ENCODE measurements at places on chromosomes 3 and 15.

DNA sequence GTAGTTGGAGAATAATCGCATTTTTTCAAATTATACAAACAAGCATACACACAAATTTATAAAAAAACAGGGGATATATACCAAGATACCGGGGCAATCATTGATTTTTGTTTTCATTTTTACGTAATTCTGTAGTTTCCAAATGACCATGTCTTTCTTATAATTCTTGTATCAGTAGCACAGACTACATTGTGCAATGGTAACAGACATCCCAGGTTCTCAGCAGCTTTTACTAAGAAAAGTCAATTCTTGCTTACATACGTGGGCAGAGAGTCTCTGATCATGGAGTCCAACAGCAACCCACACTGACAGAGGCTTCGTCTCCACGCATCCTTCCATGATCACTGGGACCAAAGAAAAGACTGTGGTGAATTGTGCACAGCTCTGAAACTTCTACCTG is 441.3 kb downstream of the TBL1XR1 start:
- DNase-seq = no peak

DNA sequence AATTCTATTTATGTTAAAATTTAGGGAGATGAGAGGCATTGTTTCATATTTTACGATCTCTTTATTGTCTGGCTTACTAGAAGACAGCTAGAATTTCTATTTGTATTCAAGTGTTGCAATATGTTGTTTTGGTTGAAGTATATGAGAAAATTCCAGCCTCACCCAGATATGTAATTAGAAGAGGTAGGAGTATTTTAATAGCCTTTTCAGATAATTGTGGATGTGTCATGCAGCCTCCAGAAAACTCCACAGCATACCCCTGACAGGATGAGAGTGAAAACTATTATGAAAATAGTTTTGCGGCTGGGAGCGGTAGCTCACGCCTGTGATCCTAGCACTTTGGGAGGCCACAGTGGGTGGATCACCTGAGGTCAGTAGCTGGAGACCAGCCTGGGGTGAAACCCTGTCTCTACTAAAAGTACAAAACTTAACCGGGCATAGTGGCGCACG is 21.5 kb upstream of the USP3 start:
- DNase-seq = no peak

GRCh38 chr15:66993874-66994696 is 71.3 kb upstream of the SMAD3 start:
- no peak for DNase-seq

DNA sequence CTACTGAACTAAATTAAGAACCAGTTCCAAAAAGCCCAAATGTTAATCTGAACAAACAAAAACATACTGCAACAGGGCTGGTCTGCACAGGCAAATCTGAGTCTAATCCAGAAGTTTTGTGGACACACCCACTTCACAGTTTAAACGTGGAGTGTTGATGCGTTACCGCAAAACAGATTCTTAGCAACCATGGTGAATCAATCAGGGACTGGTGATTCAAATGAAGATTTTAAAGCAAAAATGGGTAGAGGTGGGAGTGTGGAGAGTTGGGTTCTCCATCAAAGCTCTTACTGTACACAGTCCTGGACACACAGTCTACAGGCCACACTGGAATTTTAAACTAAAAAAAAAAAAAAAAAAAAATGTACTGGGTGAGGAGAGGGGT is 5.2 kb downstream of the ANXA2 start:
- DNase-seq = no peak

DNA sequence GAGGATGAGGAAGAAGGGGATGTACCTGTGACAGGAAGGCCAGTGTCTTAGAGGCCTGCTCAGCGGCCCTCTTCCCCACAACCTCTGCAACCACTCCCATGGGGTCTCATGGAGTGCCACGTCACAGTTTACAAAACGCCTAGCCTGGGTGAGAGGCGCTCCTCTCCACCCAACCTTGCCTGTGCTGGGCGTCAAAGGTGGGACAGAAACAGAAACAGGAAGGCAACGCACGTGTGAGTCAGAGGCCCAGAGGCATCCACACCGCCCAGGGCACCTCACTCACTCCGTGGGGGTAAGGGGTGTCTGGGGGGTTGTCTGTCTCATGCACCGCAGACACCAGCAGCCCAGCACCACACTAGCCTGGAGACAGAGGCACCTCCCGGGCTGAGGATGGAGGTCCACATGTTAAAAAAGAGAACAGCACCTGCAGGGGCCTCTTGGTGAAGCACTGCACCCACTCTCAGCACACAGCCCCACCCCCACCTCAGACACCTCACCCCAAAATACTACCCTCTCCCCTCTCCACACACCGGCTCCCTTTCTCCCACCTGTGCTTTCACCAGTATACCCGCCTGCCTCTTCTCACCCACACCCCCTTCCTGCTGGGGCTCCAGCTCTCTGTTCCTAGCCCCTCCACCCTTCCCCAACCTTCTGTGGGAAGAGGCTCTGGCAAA is 4.7 kb upstream of the CALML4 start:
- peak; percentile 32 for DNase-seq

DNA sequence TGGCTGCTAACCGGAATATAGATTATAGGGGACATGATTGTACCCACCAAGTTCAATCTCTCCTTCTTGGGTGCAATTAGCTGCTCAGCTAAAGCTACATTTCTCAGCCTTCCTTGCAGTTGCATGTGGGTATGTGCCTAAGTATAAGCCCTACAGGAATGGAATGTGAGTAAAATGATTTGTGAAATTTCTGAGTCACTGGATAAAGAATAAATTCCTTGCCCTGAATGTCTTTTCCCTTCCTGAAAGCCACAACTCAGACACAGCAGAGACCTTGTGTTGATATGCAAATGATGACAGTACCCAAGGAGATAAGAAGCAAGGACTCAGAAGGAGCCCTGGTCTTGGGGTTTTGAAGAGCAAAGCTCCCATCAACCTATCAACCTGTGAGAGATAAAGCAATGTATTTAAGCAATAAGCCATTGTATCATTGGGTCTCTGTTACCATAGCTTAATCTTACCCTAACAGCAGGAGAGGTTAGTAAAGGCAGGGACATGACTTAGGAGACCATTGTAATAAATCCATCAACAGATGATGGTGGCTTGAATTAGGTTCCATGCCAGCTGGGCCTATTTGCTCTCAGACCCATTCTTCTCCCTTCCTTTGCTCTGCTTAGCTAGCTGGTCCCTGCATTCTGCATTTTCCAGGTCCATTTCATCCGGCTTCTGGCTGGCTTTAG is 25.6 kb upstream of the ZNF280D start:
- DNase-seq = no peak

- DNase-seq = no peak
Observed at GRCh38 chr15:76930831-76931396, 635 bp upstream of the RCN2 start.

DNA sequence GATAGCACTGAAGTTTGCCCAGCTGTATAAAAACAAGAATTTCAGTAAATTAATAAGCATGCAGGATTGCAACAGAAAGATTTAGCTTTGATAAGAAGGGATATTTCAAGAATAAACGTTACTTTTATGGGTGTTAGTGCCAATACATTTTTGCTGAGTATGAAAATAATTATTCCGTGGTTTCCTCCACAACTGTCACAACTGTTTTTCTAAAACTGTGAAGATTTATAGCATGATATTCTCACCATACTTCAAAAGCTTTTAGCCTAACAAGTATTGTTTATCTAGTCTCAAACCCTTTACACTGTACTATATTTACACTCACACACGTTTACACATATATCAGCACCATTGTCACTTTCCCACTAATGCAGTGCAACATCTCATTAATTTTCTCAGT is 200.5 kb downstream of the TPRG1 start:
- no peak for DNase-seq

GRCh38 chr3:45785605-45786150 is 10.7 kb downstream of the SLC6A20 start:
- no peak for DNase-seq

GRCh38 chr3:46504789-46505188 is 7.0 kb downstream of the RTP3 start:
- DNase-seq = peak; percentile 20

GRCh38 chr15:53851110-53851848 is 91.8 kb upstream of the WDR72 start:
- DNase-seq = no peak

DNA sequence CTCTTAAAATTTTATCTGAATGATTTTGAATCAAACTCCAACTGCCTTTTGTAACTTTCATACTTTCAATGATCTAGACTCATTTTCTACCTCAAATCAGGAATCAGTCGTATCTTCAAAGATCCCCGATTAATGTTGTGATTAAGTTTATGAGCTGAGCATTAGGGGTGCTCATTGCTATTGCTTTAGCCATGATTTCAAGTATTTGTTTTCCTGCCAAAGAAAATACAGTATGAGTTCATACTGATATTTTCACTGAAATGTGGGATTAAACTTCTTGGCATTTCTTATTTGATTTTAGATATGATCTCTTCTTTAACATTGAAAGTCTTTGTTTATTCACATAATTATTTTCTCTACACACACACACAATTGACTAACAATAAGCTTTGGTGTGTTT is 785.6 kb downstream of the NTRK3 start:
- DNase-seq = no peak

- DNase-seq = no peak
Observed at GRCh38 chr3:99877031-99877579, 59.4 kb downstream of the CMSS1 start.

DNA sequence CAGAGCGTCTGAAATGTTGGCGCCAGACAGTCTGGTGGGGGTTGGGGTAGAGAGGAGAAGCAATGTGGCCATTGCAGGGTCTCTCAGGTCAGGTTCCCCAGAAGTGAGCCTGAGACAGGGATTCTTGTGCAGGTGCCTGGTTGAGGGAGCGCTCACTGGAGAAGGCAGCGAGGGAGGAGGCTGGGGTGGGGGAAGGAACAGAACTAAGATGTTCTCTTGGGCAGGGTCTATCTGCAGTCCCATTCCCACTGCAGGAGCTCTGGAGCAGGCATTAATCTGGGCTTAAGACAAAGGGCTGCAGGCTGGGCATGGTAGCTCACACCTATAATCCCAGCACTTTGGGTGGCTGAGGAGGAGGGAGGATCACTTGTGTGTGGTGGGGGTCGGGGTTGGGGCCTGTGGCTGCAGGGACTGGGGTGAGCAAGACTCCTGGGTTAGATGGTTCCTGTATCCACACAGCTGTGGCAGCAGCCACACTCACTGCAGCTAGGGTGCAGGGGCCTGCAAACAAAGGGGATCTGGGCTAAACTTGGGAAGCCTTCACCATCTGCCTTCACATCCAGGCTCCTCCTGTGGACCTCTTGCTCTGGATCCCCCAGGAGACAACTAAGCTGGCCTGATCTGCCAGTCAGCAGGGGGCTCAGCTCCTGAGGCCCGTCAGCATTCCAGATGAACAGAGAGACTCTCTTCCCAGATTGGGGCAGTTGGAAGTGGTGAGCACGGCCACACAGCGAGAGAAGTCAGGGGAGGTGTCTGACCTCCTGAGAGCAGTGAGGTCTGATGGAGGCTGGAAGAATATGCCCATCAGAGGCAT is 172.5 kb downstream of the ABHD5 start:
- DNase-seq = no peak

DNA sequence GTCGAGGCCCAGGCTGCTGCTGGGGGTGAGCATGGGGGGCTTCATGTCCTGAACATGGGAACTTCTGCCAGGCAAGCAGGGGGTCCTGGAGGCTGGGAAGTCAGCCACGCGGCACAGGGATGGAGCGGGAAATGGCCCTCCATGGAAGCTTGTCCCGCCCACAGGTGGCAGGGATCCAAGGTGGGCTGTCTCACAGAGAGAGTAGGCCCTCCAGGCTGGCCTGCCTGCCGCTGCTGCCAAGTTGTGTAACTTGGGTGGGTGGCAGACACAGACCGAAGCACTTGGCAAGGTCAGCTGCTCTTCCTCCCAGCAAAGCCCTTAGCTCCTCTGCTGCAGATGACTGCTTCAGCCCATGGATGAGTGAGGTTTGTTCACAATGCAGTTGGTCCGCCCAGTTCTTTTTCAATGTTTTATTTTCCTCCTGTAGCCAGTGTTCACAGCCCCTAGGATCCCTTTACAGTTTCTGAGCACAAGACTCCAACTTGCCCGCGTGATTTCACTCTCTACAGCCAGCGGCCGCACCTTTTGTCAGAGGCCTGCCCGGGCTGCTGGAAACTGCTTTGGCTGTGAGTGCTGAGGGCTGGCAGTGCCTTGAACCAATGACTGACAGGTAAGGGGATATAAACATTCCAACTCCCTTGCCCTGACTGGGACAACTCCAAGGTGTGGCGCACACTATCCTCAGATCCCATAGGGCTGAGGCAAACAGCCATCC is 26.7 kb downstream of the HCN4 start:
- DNase-seq = no peak

GRCh38 chr3:142888099-142888480 is 793 bp downstream of the PCOLCE2 start:
- DNase-seq = no peak

DNA sequence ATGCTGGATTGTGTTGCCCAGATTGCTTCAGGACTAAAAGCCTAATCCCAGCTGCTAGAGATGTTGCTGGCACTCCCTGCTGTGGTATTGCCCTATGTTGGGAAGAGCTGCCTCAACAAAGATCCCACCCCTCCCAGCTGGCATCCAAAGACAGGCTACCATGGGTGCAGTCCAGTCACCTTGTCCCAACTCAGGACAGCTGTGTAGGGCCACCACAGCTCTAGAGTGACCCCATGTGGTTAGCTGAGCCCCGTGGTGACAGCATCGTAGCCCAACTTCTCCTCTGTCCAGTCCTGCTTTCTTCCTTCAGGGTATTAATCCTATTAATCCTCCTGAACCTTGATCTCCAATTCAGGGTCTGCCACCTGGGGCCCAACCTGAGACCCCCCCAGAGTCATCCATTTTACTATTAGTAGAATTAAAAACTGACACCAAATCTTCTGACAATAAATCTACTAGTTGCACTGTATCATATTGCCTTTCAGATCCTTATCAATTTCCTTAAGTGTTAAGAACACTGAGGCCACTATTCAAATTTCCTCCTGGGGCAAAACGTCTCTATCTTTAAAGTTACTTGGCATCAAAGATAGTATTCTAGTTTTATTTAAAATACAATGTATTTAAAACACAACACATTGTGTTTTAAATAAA is 83.5 kb downstream of the AQP9 start:
- DNase-seq = no peak

GRCh38 chr3:187958432-187959003 is 195.4 kb upstream of the LPP start:
- DNase-seq = no peak

- no peak for DNase-seq
Observed at GRCh38 chr3:184388936-184389230, 9.0 kb downstream of the CHRD start.

DNA sequence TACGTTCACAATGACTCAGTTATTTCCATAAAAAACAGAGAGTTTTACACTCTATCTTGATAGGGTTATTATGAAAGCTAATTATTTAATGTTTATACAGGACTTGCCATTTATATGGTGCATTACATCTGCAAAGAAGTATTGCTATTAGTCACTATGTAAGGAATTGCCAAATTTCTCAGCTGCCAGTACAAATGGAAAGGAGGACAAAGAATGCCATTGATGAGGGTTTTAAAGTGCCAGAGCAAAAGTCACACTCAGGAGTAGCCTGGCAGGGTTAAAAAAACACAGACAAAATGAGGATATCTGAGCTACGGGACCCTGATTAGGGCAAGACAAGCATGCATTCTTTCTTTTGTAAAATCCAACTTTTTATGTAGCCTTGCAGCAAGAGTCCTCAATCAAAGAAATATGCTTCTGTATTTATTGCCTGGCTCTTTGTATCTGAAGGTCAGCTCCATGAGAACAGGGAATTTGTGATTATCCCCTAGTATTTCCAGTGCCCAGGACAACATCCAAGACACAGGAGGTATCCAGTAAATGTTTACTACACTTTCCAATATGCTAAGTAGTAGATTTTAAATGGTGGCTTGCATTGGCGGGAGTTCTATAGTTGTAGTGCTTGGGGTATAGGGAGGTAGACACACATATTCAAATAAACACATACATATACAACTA is 1013.6 kb downstream of the ROBO1 start:
- no peak for DNase-seq

Data from stimulated activated naive B cell treated with anti-CD40 and anti-IgM and Interleukin-4, amounts not matched to agents 10 μg/mL and 1 μg/mL and 100 μg/mL, for 72 hours (primary cell).